ENCODE measurements at places on chromosomes 11 and 22.

DNA sequence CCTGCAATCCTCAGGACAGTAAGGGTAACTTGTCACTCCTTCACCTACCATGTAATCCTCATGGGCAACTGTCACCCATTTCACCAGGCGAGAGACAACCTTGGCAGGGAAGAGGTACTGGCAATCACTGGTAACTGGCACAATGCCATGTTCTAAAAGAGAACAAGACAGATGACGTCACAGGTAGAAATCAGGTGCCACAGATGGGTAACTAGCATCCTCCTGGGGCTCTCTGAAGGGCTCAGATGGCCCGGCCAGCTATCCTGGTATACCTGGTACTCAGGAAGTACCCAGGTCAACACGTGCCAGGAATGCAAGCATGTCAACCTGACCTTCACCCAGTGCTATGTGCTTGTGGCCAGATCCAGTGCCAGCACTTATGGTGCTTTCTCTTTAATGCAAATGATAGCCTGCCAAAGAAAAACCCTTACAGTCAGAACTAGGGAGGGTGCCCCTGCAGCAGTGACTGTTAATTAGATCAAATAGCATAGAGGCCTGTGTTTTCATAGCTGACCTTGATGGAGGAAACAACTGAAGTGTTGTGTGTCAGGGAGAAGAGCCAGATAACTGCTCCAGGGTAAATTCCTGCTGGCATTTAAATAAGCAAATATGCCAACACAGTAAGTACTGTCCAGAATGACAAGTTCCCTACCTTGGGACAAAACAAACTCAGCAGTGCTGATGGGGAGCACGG lies 36.2 kb downstream of the THOC5 start:
- DNase-seq, result no peak

DNA sequence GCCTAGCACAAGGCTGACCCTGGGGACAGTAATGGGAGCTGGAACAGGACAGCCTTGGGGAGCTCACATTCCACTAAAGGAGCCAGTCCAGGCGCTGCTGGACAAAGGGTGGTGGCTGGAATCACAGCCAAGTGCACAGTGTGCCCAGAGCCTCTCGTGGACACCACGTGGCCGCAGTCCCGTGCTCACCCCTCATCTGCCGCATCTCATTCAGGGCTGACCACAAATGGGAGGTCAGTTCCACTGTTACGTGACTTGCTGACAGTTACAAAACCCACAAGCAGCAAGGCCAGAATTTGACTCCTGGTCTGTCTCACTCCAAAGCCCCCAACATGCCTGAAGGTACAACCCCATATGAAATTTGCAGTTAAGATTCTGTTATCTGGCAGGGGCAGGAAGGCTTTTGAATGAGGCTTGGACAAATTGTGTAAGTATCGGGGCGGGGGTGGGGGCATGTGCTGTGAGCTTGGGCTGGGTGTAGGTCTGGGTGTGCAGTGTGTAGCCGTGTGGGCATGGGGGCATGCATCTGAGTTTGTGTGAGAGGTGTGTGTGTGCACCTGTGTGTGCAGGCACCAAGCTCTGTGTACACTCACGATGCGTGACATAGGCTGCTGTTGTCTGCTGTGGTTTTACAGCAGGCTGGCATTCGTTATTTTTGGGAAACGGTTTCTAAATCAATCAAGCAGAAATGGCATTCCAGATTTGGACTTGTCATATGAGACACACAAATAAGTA lies 301.7 kb downstream of the BRD1 start:
- DNase-seq, result no peak

- peak; percentile 75 for DNase-seq
These were observed 17.1 kb downstream of the TIMP3 start for GRCh38 chr22:32818446-32819115.

DNA sequence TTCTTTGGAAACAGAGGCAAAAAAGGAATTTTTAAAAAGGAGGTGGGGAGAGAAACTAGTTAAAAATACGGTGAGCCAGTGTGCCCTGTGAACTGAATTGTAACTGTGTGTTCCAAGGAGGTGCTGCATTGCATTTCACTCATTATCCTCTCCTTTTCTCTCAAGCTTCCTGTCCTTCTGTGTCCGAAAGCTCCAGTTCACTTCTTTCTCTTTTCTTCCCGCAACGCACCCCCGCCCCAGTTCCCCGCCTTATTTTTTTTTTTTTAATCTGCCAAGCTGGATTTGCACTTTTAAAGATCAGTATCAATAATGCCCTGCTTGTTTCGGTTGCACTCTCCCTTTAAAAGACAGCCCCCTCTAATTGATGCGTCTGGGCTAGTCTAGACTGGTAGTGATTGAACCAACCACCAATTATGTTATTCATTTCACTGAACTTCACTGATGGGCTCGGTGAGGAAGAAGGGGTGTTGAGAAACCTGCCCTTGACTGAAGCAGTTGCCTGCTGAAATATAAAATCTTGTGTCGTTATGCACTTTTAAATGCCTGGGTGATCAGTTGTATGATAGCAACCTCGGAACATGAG lies 18.5 kb downstream of the BLID start:
- DNase-seq, result no peak

DNA sequence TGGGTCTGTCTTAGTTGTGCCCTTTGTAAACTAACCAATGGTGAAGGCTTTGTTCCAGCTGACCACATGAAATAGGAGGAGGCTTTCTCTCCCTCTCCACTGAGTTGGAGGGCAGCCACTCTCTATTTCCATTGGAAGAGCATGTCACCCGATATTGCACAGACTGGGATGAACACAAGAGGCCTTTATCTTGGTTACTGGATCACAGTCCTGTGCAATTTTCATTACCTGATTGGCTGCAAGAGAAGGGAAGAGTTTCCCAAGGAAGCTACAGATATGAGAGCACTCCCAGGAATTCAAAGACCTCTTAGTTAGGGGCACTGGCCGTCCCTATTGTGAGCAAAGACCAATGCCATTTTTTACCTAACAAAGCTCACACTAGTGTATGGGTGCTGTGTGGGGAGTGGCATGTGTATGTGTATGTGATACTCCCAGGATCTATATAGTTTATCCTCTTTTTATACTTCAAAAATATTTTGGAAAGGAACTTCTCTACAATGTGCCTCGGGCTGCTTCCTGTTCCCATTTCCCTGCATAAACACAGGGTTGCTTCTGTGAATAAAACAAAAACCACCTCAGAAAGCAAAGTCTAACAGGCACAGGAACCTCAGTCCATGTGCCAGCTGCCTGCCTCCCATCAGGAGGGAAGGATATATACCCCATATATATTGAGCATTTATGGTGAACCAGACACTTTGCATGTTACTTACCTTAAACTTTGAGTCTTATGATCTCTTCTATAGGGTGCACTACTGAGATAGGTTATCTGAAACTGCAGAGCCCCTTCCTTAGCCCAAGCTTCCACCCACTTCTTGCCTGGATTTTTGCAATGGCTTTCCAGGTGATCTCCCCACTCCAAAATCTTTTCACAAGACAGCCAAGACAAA lies 126.5 kb downstream of the RASSF10 start:
- peak; percentile 90 for DNase-seq

- DNase-seq, result no peak
These were observed 26.2 kb downstream of the RRP7A start for GRCh38 chr22:42493393-42493792.

GRCh38 chr11:128779036-128779435 lies 85.2 kb downstream of the FLI1 start:
- DNase-seq, result peak; percentile 43

DNA sequence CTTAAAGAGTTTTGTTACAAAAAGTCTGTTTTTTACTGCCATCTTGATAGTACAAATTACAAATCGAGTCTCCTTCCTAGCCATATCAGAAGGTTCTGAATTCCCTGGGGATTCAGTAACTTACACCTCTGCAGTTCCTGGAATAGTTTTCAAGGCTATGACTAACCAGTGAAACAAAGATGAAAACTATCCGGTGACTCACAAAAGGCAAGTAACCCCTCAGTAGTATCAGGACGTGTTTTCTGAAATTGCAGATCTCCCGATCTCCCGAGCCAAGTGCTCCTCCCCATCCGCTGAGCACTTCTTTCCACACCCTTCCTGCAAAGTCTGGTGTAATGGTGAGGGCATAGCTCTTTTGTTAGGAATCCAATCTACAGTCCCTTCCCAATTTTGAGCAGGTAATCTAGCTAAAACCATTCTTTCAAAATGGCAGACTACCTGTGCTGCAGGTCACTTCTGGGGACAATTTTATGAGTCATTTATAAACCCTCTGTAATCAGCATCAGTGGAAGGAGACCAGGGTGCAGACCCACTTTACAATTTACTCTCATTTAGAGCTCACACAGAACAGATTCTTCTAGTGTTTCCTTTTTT lies 7.7 kb downstream of the E2F8 start:
- peak; percentile 76 for DNase-seq

- DNase-seq, result no peak
These were observed 15.7 kb downstream of the PIK3IP1 start for GRCh38 chr22:31276426-31277167.

DNA sequence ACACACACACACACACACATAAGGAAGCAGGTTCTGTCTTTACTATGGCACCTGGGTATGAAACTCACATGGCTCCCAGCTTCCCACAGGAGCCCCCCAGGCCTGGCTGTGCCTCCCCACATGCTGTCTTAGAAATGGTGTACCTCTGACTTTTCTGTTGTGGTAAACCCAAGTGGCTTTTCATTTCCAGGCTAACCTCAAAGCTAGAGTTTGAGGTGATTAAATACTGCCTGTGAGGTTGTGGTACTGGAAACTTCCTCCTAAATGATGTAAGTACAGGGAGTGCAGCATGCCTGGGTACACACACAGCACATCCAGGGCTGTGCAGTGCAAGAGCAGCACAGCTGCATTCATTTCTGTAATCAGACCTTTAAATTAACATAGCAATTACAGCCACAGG lies 34.4 kb downstream of the ME3 start:
- DNase-seq, result no peak

- DNase-seq, result peak; percentile 19
These were observed 663.7 kb upstream of the B3GAT1 start for GRCh38 chr11:135075740-135076139.

Measured in cardiac muscle cell (in vitro differentiated cells and primary cell).